ENCODE measurements at places on chromosomes 3 and 15. TPM values are rescaled to one million over a fixed set of nuclear protein-coding genes. Genes with fewer than 3 reads are reported as not detected.

Gene SLC9C1
- total RNA-seq: not detected

Gene AGBL1
- under 0.01 TPM for total RNA-seq

GRCh38 chr15:25368850-25369249 is 70.0 kb downstream of the UBE3A start:
- DNase-seq: no peak

- DNase-seq: no peak
Measured at GRCh38 chr3:16864610-16865313, 20.0 kb upstream of the PLCL2 start.

DNA sequence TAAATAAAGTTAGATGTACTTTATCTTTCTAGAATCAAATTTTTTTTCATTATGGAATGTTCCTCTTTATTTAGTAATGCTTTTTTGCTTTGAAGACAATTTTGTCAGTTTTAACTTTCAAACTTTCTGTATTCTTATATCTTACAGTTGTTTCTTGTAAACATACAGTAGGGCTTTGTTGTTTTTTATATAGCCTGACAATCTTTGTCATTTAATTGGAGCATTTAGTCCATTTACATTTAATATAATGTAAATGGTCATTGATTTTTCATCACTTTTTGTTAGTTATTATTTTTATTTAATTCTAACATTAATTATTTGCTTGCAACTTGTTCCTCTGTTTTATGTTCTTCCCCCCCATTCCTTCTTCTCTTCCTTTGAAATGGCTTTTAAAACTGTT is 55.4 kb upstream of the RNU6-1 start:
- no peak for DNase-seq

DNA sequence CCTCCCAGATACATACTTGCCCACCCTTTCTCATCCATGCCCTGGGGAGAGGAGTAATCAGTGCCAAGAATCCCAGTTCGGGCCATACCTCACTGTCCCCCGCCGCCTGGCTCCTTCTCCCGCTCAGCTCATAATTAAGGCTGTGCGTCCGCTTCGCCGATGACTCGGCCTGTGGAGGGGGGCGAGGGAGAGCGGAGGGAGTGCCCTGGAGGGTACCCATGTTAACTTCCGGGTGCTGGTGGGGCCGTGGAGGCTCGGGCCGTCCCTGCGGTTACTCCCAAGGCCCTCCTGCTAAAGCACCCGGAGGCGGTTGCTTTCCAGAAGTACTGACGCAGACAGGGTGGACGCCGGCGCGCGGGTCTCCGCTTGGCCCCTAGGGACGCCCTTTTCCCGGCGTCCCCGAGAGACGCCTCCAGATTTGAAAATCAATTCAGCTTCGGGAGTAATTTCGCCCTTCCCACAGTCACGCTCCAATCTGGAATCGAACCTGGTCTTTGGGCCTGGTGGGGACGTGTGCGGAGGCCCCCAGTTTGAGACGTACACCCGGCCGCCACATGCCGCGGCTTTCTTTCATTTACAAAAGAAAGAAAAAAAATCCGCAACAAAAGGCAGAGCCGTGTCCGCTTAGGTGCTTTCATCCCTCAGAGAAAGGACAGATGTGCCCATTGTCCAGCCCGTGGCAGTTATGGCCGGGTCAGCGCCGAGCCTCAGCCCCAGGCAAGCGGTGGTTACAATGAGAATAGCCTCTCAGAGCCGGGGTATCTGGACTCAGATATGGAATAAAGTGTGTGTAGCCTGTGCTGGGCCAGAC is 1.0 kb upstream of the ONECUT1 start:
- DNase-seq: peak; percentile 71
